Psoas muscle (tissue), 8 donors: ENCODE measurements at places on chromosomes 7 and 10. TPM values are rescaled to one million over a fixed set of nuclear protein-coding genes. Genes with fewer than 3 reads are reported as not detected.

GRCh38 chr7:505171-505570, 14.5 kb downstream of the PDGFA start:
- peak; percentile 13 for DNase-seq

DNA sequence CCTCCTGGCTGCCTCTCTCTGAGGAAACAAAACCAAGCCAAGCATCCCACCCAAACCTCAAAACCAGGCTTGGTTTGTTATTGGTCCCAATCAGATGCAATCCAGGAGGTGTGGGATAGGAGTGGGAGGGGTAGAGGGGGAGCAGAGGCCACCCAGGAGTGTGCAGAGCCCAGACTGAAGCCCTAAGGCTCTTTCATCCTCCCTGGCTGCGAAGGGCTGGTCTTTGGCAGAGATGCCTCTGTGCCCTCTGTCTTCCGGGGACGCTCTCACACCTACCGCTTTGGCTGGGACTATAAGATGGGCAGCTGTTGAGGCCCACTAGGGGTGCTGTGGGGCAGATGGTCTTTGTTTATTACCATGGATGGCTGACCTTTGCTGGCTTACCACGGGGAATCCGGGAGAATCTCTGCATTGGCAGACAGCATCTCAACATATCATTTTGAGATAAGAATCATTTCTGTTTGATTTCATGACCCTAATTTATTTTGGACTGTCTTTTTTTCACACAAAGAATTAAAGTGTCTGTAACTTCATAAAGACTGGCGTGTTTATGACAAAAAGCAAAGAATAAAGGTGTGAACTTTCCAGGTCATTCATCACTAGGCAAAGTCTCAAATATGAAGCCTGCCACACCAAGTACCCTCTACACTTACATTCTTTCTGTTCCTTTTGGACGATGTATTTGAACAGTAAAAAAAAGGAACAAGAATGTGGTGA, 6.5 kb upstream of the DENND2A start:
- peak; percentile 44 for DNase-seq

DNA sequence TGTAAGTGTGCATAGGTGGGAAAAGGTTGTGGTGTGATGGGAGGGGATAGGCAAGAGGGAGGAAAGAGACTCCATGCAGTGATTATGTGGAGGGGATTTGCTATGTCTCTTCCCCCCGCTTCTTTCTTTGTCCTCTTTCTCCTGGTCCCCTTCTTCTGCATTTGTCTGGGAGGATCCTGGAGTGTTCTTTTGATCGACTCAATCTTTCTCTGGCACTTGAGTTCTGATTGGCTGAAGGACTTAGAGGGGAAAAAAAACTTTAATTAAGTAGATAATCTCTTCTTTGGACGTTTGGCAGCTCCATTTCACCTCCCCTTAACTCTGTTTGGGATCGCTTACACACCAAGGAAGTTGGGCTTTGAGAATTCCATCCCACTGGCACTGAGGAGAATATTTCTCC, at the start of gene WNT8B:
Gene WNT8B, plus strand, starts transcription at position 301 of the 400 bp plus-strand sequence. CDS start 160 bp downstream, outside the sequence.
- no peak for DNase-seq

- DNase-seq = no peak
These were observed 46.2 kb downstream of the TMEM60 start for GRCh38 chr7:77752016-77752415.

DNA sequence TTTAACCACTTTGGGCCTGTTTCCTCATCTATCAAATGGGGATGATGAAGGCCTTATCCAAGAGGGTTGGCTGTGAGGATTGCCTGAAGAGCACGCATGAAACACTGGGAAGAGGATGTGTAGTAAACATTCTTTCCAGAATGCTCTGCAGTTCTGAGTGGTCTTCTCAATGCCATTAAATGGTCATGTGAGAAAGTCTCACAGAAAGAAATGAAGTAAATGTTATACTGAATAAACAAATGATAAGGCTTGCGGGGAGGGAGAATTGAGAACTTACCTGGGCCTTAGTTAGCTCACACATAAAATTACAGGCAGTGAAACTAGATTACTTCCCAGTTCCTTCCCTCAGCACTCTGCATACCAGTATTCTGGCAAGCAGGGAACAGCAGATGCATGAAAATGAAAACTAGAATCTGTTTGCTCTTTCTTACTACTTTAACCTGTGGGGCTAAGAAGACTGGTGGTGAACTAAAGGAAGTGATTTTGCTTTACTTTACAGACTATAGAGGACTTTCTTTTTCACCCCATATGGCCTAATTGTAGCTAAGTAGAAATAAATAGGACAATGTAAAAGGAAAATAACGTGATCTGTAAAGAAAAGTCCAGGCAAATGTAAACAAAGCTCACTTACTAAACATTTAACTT, 135.3 kb upstream of the CCDC6 start:
- DNase-seq = no peak

- no peak for DNase-seq
These were observed 997.2 kb upstream of the GHITM start for GRCh38 chr10:83142074-83142563.

- DNase-seq = no peak
These were observed 81.6 kb upstream of the SAMD8 start for GRCh38 chr10:75029857-75030256.

Gene CALHM2
- 6.5 TPM for total RNA-seq

Gene SCRN1
- 2.9 TPM for total RNA-seq

Gene GNGT1
- total RNA-seq = not detected

Gene SFRP4
- 0.38 TPM for total RNA-seq
